T1000 (cell line): ENCODE measurements at places on chromosomes 6 and 20.

DNA sequence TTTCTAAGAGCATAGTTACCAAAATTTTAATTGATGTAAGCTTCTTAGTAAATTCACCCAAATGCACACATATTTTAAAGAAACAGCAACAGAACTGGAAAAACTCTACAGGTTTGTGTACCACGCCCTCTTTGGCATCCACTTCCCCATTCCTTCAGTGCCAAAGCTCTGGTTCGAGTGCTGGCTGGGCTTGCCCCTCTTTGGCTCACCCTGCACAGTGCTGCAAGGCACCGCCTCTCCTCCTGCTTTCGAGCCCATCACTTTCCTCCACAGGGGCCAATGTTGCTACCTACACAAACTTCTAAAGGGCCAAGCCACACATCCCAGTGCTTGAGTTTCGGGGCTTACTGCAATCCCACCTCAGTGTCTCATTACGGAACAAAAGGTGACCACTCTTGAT, 9.6 kb downstream of the LRP11 start:
- DNase-seq: no peak

GRCh38 chr6:25793970-25794369, 37.9 kb downstream of the SLC17A1 start:
- DNase-seq: no peak

- no peak for DNase-seq
These were observed 2.4 kb downstream of the COL20A1 start for GRCh38 chr20:63295422-63295821.

DNA sequence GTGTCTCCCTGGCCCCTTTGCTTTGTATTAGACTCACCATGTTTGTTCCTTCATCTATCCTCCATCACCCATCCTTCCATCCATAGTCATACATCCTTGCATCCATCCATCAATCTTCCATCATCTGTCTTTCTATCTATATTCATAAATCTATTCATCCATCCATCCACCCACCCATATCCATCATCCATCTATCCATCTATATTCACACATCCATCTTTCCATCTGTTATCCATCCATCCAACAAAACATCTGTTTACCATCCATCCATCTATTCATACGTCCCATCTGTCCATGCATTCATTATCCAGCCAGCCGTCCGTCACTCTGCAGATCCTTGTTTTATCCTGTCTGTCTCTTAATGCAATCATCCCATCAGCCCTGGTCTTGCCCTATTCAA, 10.6 kb downstream of the DDR1 start:
- no peak for DNase-seq

GRCh38 chr6:98037571-98037970, 754.6 kb upstream of the MMS22L start:
- DNase-seq: no peak

GRCh38 chr6:90177544-90178383, 118.9 kb downstream of the BACH2 start:
- DNase-seq: no peak

DNA sequence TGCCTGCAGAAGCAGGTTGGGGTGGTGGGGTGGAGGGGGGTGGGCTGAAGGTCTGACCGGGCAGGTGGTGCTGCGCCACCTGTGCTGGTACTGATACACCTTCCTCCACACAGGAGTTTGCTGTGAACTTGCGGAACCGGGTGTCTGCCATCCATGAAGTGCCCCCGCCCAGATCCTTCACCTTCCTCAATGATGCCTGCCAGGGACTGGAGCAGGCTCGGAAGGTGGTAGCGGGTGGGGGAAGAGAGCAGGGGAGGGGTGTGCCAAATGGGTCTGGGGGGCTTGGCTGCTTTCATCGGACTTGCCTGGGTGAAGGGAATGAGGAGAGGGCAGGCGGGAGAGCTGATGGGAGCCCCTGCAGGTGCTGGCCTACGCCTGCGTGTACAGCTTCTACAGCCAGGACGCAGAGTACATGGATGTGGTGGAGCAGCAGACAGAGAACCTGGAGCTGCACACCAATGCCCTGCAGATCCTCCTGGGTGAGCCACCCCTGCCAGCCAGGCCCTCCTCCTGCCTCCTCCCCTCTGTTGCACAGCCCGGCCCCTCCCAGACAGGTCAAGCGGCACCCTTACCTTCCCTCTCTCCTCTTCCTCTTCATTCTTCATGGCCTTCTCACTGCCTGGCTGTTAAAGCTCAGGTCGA, 6.7 kb downstream of the DNPH1 start:
- no peak for DNase-seq

DNA sequence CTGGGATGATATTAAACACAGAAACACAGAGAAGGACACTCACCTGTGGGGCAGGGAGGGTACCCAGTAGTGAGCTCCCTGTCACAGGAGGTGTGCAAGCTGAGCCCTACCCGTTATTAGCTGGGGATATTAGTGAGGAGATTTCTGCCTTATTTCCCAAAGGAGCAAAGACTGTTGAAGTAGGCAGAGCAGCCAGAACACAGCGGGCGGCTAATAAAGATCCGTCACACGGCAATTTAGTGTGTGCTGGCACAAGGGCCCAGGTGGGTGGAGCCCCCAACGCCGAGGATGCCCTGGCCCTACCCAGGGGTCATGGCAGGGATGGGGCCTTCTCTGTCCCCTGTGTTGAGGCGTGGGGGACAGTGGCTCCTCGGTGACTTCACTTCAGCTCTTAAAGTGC, 8.3 kb downstream of the VSTM2L start:
- DNase-seq: no peak

GRCh38 chr20:21151791-21152190, 25.9 kb downstream of the KIZ start:
- DNase-seq: no peak

DNA sequence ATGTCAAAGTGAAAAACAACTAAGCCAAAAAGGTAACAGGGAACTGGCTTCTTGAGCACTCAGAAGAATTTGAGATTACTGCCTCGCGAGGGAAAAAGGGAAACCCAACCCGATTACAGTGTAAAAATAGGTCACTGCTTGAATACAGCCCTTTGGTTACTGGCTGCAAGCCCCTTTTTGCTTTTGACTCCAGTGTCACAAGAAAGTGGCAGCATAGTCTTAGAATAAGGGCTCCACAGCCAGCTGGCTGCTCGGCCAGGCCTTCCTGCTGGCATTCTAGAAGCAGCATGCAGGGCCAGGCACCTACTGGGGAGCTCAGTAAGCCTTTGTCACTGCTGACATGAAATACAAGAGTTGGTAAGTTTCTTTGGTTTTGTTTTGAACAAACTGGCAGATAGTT, 83.0 kb downstream of the ZHX3 start:
- no peak for DNase-seq

GRCh38 chr20:51034988-51035656, 12.2 kb upstream of the KCNG1 start:
- DNase-seq: no peak

DNA sequence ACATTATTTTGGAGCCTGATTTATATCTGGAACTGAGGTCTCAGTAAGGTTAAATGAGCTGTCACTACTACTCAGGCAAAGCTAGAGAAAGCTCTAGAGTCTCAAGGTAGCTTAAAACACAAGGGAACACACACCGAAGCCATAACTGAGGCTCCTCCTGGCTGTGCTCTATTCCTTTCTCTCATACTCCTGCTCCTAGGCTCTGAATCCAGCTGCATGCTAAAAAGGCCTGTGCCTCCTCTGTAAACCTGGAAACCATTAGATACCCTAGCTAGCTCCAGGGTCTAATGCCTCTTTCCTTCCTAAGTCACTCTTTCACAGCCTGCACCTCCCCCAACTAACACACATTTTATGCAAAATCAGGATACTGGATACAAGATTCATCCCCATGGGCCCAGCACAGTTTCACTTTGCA, 17.1 kb downstream of the RIPOR2 start:
- no peak for DNase-seq

- DNase-seq: no peak
These were observed 920 bp downstream of the ZBTB12 start for GRCh38 chr6:31900917-31901414.

- no peak for DNase-seq
These were observed 133.6 kb downstream of the LMBRD1 start for GRCh38 chr6:69663215-69663614.

DNA sequence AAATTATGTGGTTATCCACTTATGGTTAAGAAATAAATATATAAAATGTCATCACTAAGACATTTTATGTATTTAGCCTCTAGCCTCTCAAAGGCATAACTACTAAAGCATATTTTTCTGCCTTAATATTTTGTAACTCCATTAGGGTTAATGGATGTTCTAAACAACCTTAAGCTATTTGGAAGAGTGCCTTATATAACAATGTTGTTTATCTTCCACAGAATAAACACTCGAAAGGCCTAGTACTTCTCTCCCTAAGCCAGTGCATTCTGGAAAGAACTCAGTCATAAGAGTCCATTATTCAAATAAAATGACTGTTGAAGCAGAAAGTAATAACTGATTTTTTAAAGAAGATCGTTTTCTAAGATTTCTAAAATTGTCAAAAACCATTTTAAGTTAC, 15.0 kb upstream of the PRIM2 start:
- no peak for DNase-seq

DNA sequence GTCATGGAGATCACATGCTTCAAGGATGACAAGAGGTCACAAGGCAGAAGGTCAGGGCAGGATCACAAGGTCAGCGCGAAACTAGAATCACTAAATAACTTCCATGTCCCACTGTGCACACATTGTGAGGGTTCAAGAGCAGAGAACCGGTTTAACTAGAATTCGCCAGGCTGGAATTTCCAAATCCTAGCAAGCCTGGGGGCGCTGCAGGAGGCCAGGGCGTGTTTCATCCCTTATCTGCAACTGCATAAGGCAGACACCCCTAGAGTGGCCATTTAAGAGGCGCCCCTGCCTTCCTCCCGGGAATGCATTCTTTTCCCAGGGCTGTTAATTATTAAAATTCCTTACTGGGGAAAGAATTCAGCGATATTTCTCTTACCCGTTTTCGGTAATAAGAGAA, 40.2 kb upstream of the SLC22A1 start:
- DNase-seq: no peak

DNA sequence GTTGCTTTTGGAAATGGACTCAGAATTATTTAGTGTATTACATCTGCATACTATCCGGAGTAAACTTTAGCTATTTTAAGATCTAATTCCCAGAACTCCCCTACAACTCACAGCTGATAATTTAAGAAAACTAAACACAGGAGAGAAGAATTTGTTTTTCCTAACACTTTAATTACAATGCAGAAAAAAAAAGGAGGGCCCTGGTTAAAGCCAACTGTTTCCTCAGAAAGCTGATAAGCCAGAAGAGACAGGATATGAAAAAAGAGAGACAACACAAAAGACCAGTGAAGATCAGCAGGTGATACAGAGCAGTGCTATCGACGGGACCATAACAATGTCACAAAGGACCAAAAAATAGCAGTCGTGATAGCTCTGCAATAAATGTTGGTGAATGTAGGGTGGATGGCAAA, 5.8 kb downstream of the IFNGR1 start:
- DNase-seq: no peak

DNA sequence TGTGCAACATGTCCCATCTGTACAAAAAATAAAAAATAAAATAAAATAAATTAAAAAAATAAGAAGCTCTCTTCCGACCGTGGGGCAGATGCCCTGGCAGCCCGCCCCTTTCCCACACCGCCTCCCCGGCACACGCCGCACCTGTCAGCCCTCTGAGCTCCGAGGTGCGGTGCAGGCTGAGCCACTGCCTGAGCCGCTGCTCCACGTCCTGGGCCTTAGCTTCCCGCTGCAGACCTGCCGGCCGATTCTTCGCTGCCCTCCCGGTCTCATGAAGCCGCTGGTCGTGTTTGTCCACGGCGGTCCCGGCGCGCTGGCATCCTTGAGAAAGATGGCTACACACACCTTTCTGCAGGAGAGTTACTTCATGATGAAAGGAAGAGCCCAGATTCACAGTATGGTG, 10.7 kb upstream of the CLPSL2 start:
- no peak for DNase-seq

DNA sequence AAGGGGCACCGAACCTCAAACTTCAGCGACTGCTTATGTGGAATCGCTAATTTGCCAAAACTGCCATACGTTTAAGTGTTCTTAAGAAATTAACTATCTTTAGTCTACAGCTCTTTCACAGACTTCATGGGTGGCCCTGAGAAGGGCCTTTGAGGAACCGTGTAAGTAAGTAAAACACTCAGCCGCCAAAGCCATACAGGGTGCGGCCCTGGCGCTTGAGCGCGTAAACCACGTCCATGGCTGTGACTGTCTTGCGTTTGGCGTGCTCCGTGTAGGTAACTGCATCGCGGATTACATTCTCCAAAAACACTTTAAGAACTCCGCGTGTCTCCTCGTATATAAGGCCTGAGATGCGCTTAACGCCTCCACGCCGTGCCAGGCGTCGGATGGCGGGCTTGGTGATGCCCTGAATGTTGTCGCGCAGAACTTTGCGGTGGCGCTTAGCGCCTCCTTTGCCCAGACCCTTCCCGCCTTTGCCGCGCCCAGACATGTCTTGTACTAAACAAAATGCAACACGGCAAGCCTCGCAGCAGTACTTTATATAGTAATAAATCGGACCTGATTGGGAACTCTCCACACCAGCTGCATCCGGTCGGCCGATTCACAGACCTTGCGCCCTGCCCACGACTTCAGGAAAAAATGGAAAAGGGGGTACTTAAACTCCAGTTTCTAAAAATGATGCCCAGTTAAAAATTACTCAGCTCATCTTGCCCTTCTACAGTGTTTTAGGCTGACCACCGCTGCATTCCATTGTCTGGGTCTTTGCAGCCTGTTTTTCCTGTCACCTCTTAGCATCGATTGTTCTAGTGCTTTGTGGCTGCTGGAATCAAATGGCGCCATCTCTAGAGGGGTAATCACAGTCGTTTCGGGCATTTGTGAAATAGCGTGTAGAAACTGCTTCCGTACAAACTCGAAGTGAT, 38.9 kb downstream of the OR2B2 start:
- no peak for DNase-seq

GRCh38 chr20:18984238-18985200, 170.9 kb downstream of the SCP2D1 start:
- no peak for DNase-seq

DNA sequence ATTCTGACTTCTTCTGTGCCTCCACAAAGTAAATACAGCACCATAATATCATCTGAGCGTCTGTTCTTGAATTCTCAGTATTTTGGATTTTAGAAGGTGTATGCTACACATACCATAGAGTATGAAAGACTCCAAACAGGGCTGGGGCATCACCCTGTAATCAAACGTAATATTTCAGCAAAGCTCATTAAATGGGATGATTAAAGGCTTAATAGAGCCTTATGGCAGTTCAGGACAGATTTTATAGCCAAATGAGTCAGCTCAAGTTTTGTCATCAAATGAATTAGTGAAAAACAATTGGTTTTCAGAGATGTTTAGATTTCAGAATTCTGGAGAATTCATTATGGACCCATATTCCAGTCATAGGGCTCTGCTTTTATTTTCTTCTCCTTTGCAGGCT, 68.9 kb downstream of the TULP4 start:
- DNase-seq: no peak

- DNase-seq: no peak
These were observed 90.4 kb downstream of the MOXD1 start for GRCh38 chr6:132310921-132311320.

DNA sequence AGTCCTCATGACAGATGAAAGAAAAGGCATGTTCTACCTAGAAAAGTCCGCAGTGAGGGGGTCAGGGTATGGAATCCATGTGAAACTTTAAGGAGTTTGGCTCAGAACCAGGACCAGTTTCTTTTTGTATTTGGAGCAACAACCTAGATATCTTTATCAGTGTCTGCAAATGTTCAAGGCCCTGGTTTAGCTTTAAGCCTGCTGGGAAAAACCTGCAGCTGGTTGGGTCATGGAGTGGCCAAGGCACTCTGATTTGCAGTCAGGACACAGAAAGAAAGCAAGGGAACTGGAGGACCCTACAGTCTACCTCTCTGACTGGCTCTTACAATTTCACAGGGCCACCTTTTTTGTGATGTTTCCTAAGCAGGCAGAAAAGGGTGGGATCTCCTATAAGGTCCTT, 33.7 kb downstream of the GSTA2 start:
- no peak for DNase-seq
